ENCODE measurements at places on chromosomes 12 and 14.

DNA sequence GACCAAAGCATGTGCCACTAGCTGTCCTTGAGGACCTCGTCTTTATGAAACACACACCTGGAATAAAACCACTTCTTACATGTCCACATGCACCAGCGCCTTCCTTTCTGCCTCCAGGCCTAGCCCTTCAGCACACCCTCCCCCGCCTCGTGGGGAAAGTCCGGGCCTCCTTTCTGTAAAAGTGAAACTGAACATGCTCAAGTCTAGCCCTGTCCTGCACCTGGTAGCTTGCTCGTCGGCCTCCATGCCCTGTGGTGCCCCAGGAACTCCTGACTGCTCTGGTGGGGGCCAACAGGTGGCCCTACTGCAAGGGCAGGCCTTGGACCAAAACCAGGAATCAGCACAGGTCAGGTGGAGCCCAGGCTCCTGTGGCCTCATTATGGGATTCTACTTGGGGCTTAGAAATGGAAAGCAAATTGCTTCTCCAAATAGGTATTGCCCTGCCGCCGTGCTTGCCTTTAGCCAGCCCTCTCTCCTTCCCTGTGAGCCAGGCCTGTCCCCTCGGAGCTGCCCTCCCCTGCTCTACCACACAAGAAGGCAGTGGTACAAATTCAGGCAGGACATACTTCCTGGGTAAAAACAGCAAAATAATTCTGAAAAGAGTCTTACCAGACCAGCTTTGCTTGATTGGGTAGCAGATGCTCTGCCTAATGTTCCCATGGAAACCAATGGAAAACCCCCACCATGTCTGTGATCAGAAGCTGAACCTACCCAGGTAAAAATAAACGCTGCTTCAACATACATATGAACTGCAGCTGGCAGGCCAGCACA lies 43.5 kb downstream of the ERH start:
- peak; percentile 62 for DNase-seq

DNA sequence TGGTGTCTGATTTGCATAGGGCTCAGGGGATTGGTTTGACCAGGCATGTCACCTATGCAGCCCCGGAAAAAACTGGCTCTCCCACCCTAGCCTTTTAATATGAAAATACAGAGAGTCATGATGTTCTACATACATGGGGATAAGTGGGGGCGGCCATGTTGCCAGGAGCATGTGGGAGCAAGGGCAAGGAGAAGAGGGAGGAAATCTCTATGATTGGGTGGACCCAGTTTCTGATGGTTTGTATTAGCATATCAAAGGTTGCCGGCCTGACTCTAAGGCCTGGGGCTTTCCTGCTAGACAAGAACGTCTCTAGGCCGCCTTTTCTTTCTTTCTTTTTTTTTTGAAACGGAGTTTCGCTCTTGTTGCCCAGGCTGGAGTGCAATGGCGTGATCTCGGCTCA lies 123.4 kb upstream of the CPSF6 start:
- no peak for DNase-seq

DNA sequence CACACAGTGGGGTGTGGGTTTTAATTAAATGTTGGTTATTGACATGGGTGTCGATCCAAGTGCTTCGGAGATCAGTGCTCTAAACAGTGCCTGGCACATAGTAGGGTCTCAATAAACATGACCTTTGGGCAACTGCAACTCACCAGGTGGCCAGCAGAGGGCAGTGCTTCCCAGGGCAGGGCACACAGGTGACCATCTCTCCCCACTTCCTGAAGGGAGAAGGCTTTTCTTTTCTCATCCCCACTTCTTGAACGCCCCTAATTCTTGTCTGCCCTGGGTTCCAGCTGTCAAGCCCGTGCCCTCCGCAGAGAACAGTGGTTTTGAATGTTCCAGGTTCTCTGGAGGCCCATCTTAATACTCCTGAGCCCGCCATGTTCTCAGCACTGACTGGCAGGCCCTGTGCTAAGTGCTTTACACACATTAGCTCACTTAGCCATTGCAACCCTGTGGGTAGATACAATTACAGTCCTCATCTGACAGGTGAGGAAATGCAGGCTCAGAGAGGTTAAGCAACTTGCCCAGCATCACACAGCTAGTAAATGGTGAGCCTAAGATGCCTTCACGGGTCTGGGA lies 16.3 kb downstream of the RAPGEF3 start:
- peak; percentile 65 for DNase-seq

DNA sequence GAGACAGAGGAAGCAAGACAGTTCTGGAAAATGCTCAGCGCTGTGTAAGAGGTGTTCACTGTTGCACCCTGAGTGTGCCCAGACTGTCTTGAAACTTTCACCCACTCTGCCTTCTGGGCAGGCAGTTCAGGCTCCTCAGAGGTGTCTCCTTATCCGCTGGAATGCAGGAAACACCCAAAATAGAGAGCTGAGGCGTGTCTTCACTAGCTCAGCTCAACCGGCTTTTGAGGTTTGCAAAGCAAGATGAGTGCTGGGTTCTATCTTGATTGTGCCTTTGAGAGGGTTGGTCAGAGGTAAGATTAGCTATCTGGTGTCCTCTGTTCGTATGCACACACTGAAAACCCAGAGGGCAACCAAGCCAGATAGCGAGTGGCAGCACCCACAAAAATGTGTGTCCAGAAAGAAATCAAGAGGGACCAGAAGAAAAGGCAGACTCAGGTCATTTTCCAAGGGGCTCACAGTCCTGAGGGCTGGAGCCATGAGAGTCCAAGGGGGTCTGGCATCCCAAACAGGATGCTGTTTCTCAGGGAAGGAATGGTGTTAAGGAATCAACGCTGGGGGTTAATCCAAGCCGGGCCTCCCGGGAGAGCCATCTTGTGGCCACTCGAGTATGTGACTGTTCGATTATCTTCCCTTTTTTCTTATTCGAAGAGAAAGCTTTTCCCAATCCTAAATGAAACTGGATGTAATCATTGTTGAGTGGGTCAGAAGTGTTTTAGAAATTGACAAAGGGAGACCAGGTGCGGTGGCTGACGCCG lies 47.1 kb downstream of the TBX3 start:
- no peak for DNase-seq

DNA sequence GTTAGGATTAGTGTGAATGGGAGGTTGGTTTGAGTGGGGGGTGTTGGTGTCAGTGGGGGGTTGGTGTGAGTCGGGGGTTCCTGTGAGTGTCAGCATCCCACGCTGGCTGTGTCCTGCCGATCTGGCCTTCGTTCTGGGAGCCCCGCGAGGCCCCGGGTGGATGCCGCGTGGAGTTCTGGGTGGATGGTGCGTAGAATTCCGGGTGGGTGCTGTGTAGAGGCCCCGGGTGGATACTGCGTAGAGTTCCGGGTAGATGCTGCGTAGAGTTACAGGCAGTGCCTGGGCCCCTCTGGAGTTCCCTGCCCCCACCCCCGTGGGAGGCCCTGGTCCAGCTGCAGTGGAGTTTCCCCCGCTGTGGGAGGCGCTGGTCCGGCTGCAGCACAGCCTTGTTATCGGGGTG lies 8.7 kb downstream of the NOC4L start:
- DNase-seq: no peak

GRCh38 chr12:62976110-62976662 lies 41.2 kb upstream of the PPM1H start:
- no peak for DNase-seq

GRCh38 chr12:70398862-70399261 lies 32.8 kb downstream of the KCNMB4 start:
- DNase-seq: no peak

- DNase-seq: no peak
Observed at GRCh38 chr14:22973217-22974032, 8.9 kb downstream of the AJUBA start.

GRCh38 chr12:19434538-19434937 lies 4.8 kb upstream of the AEBP2 start:
- DNase-seq: no peak

DNA sequence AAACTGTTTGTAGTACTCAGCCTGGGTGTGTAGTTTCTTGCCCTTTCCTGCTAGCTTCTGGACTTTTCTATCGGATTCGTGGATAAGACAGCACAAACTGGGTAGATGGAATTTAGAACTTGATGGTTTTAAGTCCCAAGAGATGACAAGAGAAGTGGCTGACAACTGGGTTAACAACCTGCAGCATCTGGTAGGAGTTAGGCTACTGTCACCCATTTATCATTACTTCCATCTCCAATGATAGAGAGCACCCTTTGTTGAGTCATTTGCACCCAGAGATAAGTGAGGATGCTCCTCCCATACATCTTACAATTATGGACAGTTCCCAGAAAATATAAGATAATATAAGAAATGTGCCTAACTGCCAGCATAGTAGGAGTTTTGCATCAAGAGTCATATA lies 50.2 kb upstream of the FLRT2 start:
- no peak for DNase-seq

DNA sequence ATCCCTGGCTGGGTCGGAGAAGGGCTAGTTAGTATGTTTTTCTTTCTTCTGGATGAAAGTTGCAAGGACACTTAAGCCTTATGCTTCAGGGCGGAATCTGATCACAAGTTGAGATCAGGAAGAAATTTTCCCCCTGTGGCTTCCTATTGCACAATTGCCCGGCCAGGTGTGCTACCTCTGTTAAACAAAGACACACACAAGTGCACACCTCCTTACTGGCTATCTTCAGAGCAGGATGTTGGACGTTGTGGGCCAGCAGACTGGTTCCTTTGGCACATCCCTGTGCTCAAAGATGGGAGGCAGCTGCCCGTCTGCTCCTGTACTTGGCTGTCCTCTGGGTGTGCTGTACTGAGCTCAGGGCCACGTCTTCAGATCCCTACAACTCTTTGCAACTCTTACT lies 19.1 kb downstream of the ETV6 start:
- no peak for DNase-seq

- peak; percentile 3 for DNase-seq
Observed at GRCh38 chr12:108305520-108305919, 33.6 kb downstream of the CMKLR1 start.

DNA sequence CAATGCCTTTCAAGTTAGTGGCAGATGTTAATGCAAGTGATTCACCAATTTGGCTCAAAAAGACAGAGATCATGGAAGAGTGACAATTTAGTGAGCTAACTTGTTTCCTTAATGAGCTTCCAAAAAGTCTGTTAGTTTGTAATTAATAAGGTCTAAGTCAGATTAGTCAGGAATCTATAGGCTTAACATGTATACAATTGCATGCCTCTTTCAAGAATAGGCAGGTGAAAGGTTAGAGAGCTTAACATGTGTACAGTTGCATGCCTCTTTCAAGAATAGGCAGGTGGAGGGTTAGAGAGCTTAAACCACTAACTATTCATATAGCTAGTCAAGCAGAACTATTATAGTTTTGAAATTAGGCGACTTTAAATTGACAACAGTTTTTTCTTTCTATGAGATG lies 663.8 kb downstream of the C12orf50 start:
- DNase-seq: no peak

DNA sequence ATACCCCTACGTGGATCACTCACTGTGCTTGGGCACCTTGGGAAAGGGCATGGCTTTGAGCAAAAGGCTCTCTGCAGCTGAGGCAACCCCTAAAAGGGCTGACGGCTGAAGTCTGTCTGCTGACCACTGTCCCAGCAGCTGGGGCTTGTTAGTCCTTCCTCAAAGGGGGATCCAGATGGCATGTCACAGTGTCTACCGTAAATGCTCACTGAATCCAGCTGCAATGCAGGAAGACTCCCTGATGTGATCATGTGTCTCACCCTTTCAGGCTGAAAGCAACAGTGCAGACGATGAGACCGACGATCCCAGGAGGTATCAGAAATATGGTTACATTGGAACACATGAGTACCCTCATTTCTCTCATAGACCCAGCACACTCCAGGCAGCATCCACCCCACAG lies 12.4 kb downstream of the OAS1 start:
- no peak for DNase-seq

GRCh38 chr12:122458105-122459035 lies 35.9 kb upstream of the CLIP1 start:
- no peak for DNase-seq

- DNase-seq: no peak
Observed at GRCh38 chr12:125169870-125170269, 104.6 kb downstream of the AACS start.

DNA sequence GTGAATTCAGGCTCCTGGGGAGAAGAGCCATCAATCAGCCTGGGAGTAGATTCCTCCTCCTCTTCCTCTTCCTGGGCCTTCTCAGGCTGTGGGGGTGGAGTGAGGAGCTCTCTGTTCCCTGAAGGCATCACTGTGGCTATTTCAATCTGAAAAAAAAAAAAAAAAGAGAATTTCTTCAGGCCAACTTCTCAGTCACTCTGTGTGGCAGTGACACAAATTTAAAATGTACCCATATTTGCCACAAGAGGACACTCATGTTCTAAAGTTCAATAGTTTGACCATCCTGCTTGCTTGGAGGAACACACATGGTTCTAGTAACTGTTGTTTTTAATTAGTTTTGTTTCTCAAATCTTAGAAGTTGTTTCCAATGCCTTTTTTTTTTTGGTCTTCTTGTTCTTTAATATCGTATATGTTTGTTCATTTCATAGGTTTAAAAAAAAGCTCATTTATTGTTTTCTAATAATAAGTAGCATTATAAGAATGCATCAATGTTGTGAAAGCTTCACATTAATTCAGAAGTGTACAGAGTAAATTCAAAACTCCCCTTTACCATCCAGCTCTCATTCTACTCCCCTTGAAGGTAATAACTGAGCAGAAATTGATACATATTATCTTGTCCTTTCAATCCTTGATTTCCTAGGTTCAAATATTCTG lies 23.3 kb upstream of the CCER1 start:
- DNase-seq: no peak

DNA sequence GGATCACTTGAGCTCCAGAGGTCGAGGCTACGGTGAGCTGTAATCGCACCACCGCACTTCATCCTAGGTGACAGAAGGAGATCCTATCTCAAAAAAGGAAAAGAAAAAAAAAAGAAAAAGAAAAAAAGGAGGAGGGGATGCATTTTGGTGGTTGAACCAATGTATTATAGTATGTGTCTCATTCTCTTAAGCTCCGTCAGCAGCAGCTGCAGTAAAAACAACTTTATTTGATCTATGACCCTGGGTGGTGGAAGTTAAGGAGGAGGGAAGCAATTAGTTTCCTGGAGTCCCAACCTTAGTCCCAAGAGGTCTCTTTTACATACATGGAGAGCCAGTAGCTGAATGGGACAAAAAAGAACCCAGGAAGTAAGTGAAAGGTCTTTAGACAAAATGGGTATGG lies 26.8 kb upstream of the APOF start:
- DNase-seq: no peak

GRCh38 chr12:93315907-93316622 lies 61.7 kb upstream of the NUDT4 start:
- no peak for DNase-seq

GRCh38 chr14:73463411-73463810 lies 5.1 kb upstream of the NUMB start:
- no peak for DNase-seq
